Fibroblast of upper back skin (primary cell): ENCODE measurements at places on chromosomes 5 and 9.

- no peak for DNase-seq
Measured at GRCh38 chr9:126695701-126696400, 82.1 kb downstream of the LMX1B start.

GRCh38 chr9:37669232-37669631, 18.5 kb downstream of the FRMPD1 start:
- no peak for DNase-seq

DNA sequence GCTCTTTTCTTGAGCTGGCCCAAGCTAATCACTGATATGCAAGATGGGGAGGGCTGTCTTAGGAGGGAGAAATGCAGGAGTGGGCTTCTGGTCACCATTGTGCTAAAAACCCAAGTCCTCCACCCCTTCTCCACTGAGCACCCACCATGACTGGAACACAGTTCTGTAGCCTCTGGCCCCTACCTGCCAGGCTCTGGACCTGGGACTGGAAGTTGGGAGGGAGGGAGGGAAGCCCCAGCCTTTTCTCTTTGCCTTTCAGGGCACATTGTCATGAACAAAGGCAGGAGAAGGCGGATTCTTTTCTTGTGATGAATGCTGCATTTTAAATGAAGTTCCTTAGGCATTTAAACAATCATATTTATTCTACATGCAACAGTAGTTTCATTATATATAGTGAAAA, 559.1 kb upstream of the TRPC7 start:
- no peak for DNase-seq

GRCh38 chr9:83598487-83598886, 24.5 kb upstream of the IDNK start:
- DNase-seq: peak; percentile 13

- no peak for DNase-seq
Measured at GRCh38 chr5:83059341-83059740, 17.9 kb downstream of the TMEM167A start.

- no peak for DNase-seq
Measured at GRCh38 chr5:127003798-127004495, 26.4 kb downstream of the MARCHF3 start.

- no peak for DNase-seq
Measured at GRCh38 chr9:94950579-94951323, 224.3 kb downstream of the AOPEP start.

- DNase-seq: no peak
Measured at GRCh38 chr9:88975966-88976889, 15.0 kb upstream of the S1PR3 start.
